T-helper 17 cell (primary cell): ENCODE measurements at places on chromosomes 6 and 20.

- H3K36me3 ChIP-seq, result no peaks in the 10 kb centered on the region
- no peak for DNase-seq
- no peak overlapping the region for H3K27ac ChIP-seq
Observed at GRCh38 chr6:167842457-167842856, 15.7 kb downstream of the AFDN start.

DNA sequence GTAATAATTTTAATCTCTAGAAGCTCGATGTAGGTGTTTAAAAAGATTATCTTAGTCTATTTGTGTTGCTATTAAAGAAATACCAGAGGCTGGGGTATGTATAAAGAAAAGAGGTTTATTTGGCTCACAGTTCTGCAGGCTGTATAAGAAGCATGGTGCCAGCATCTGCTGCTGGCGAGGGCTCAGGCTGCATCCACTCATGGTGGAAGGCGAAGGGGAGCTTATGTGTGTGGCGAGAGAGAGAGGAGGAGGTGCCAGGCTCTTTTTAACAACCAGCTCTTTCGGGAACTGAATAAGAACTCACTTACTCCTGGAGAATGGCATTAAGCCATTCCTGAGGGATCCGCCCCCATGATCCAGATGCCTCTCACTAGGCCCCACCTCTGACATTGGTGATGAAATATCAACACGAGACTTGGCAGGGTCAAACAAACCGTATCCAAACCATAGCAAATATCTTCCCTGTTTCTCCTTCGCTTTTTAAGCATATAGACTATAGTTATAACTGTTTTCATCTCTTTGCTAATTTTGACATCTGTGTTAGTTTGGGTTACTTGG, 24.5 kb downstream of the CHMP4B start:
- H3K4me1 ChIP-seq, result peaks cover 56% of the 10 kb centered on the region
- H3K27me3 ChIP-seq, result no peaks in the 10 kb centered on the region
- no peak for DNase-seq
- H3K4me3 ChIP-seq, result no peak overlapping the region

DNA sequence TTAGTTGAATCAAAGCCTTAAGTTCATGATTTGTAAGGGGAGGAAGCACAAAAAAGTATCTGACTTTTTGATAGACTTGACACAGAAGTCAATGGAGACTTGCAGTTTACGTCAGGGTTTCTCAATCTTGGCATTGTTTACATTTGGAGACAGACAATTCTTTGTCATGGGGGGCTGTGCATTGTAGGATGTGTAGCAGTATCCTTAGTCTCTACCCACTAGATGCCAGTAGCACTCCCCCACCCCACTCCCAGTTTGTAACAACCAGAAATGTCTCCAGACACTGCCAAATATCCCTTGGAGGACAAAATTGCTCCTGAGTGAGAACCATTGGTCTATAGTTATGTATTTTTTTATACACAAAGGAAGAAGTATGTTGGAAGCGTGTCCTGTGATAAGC, 434.1 kb downstream of the RFPL4B start:
- DNase-seq, result no peak
- no peak overlapping the region for H3K4me3 ChIP-seq
- H3K4me1 ChIP-seq, result no peaks in the 10 kb centered on the region

DNA sequence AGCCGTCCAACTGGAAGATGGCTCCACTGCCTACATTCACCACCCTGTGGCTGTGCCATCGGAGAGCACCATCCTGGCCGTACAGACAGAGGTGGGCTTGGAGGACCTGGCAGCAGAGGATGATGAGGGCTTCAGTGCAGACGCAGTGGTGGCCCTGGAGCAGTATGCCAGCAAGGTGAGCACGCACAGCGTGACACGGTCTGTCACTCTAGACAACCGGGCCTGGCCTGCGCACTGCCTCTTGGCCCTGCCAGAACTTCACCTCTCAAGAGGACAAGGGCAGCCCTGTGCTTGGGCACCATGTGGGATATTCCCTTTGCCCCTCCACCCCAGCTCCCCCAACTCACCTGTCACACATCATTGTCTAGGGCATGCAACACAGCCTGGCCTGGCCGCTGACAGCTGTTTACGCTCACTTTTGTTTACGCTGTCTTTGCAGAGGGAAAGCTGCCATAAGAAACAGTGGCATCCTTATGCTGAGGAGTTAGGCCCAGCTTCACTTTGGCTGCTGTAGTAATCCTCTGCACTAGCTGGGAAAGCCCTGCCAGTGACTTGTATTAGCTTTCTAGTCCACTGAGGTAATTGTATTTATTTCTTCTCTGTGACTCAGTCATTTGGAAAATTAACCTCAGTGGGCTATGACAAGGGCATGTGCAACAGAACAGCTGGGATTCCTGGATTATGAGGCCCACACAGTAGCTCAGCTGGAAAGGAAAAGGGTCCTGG, 9.8 kb upstream of the DEF6 start:
- no peak overlapping the region for H3K4me3 ChIP-seq
- DNase-seq, result no peak
- peaks cover 14% of the 10 kb centered on the region for H3K36me3 ChIP-seq
- no peaks in the 10 kb centered on the region for H3K27me3 ChIP-seq

- no peak overlapping the region for H3K4me3 ChIP-seq
- no peaks in the 10 kb centered on the region for H3K27me3 ChIP-seq
- H3K36me3 ChIP-seq, result peaks cover 2% of the 10 kb centered on the region
- H3K4me1 ChIP-seq, result no peaks in the 10 kb centered on the region
Observed at GRCh38 chr20:36848677-36849076, 27.3 kb upstream of the TLDC2 start.

GRCh38 chr6:154289818-154290508, 66.6 kb downstream of the IPCEF1 start:
- H3K27ac ChIP-seq, result no peak overlapping the region
- no peaks in the 10 kb centered on the region for H3K36me3 ChIP-seq
- DNase-seq, result no peak
- no peak overlapping the region for H3K4me3 ChIP-seq

DNA sequence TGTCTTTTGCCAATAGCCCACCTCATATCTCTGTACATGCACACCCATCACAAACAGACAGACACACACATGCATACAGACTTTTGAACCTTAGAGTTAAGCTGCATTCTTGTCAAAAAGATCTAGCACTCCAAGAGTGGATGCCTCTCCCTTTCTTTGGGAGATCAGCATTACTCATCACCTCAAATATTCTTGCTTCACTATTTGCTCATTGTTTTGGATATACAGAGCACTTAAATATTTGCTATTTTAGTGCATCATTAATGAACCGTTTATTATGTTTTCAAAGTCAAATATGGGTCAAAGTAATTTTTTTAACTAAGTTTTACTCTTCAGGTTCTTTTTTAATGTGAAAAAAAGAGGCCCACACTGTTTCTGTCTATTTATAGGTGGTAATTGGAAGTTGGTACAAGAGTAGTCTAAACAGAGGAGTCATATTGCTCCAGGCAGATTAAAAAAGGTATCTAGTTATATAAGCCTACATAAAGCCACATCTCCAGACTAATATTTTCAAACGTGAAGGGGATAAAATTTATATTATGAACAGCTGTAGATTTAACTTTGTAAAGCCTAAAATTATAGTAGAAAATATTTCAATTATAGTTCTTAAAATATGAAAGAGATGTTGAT, 102.6 kb downstream of the FLRT3 start:
- no peak for DNase-seq
- no peak overlapping the region for H3K4me3 ChIP-seq
- H3K36me3 ChIP-seq, result no peaks in the 10 kb centered on the region
- no peaks in the 10 kb centered on the region for H3K4me1 ChIP-seq
- H3K27me3 ChIP-seq, result no peaks in the 10 kb centered on the region

GRCh38 chr6:87366072-87366827, 21.6 kb downstream of the C6orf163 start:
- H3K36me3 ChIP-seq, result no peaks in the 10 kb centered on the region
- no peaks in the 10 kb centered on the region for H3K4me1 ChIP-seq
- no peaks in the 10 kb centered on the region for H3K27me3 ChIP-seq
- H3K4me3 ChIP-seq, result no peak overlapping the region
- no peak for DNase-seq
- H3K27ac ChIP-seq, result no peak overlapping the region

DNA sequence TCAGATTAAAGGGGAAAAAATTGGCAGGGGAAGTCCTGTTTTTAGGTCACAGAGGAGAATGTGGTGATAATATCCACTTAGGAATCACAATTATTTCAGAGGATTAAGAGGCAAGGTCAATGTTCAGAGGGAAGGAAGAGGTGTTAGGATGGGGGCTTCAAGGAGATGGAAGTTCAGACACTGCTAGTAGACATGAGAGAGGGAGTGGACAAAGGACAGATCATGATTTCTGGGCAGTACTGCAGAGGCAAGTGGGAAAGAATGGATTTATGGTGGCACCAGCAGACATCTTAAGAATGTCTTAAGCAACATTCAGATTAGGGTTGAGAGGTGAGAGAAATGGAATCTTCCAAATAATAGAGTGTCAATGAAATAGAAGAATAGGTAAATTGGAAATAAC, 9.9 kb downstream of the PCSK2 start:
- no peaks in the 10 kb centered on the region for H3K27me3 ChIP-seq
- no peak overlapping the region for H3K27ac ChIP-seq
- DNase-seq, result no peak

DNA sequence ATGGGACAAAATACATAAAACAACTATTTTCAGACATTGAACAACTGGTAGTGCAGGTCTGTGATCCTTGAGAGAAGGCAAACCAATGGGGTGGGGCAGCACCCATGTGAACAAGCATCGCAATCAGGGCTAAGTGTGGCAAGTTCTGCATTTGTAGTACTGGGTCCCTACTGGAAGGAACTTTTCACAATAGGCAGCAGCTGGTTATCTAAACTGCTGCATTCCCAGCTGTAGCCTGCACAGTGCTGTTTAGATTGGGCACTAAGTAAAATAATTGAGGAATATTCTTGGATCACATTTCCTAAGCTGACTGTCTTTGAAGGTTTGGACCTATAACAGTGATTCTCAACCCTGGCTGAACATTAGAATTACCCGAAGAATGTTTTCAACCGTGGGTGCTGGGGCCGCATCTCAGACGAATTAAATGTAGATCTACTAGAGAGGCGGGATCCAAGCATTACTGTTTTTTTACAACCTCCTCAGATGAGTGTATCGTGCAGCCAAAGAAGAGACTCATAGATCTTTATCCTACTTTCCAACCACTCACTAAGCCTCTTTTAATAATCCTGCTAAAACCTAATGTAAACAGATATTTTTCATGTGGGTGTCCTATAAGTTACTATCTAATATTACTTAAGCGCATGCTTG, 12.4 kb upstream of the MAP3K4 start:
- H3K36me3 ChIP-seq, result peaks cover 2% of the 10 kb centered on the region
- H3K27ac ChIP-seq, result peak overlapping the region; percentile 10
- no peak for DNase-seq
- peaks cover 5% of the 10 kb centered on the region for H3K27me3 ChIP-seq
- H3K4me3 ChIP-seq, result no peak overlapping the region

DNA sequence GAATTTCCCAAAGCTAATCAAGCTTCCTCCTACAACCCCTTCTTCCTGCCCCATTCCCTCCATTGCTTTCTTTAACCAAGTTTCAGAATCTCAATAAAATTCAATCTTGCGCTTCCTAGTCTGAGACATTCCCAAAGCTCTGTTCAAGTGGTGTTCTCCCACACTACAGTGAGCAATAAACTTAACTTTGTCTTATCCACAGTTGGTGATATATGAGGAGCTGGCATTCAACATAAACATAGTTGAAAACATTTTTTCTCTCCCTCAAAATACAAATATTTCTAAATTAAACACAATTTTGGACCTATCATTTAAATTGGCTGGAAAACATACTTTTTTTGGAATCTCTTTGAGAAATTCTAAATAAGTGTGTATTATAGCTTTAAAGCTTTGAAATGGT, 129.7 kb upstream of the HMGCLL1 start:
- no peak overlapping the region for H3K4me3 ChIP-seq
- no peaks in the 10 kb centered on the region for H3K27me3 ChIP-seq
- no peak overlapping the region for H3K27ac ChIP-seq
- no peaks in the 10 kb centered on the region for H3K36me3 ChIP-seq
- no peak for DNase-seq

DNA sequence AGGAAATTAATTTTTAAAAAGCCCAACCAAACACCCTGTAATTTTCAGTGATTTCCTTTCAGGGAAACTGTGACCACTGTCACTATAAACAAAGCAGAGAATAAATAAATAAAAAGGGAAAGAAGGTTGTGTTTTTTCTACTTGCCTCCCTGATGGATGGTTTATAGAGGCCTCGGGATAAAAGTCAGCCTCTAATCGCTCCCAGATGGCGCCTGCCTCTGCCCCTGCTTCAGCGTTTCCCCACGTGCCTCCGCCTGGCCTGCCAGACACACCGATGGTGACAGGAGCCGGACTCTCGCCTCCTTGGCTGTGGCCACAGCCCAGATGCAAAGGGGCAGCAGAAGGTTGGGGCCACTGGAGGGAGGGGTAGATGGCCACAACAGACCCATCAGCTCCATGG, 327.7 kb downstream of the CDC5L start:
- H3K36me3 ChIP-seq, result peaks cover 3% of the 10 kb centered on the region
- no peak for DNase-seq
- H3K4me1 ChIP-seq, result peaks cover 4% of the 10 kb centered on the region
- H3K27me3 ChIP-seq, result peaks cover 10% of the 10 kb centered on the region
- H3K4me3 ChIP-seq, result no peak overlapping the region
- no peak overlapping the region for H3K27ac ChIP-seq

DNA sequence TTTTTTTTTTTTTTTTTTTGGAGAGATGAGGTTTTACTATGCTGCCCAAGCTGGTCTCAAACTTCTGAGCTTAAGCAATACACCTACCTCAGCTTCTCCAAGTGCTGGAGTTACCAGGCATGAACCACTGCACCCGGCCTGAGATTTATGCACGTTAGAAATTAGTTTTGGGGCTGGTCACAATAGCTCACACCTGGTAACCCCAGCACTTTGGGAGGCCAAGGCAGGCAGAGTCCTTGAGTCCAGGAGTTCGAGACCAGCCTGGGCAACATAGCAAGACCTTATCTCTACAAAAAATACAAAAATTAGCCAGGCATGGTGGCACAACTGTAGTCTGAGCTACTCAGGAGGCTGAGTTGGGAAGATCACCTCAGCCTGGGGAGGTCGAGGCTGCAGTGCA, 51.9 kb downstream of the CD24 start:
- H3K4me3 ChIP-seq, result no peak overlapping the region
- no peak overlapping the region for H3K27ac ChIP-seq
- H3K36me3 ChIP-seq, result peaks cover 4% of the 10 kb centered on the region
- DNase-seq, result no peak
